Lower lobe of right lung (tissue), 2 donors: ENCODE measurements at places on chromosomes 7 and 10. TPM values are rescaled to one million over a fixed set of nuclear protein-coding genes. Genes with fewer than 3 reads are reported as not detected.
A peak's percentile ranks its signal among the peaks of the same experiment; 100 is the strongest.

SCD gene
- total RNA-seq, result 327 TPM

DKK1 gene
- 2.5 TPM for total RNA-seq

DNA sequence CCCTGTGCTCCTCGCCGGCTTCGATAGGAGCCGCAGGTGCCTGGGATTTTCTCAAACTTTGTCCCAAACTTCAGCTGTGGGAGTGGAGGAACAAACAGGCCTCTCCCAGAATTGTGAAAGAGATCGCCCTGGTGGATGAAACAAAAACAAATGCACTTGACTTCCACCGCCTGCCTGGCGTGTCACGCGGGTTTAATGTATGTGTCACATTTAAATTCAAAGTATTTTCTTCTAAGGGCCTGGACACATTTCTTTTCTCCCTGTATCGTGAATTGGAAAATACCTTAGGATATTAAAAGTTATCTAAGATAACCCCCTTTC, 694 bp upstream of the WASL start:
- peak overlapping the region; percentile 82 for H3K4me3 ChIP-seq
- H3K4me1 ChIP-seq, result peaks cover 39% of the 10 kb centered on the region
- peak; percentile 60 for DNase-seq
- no peaks in the 10 kb centered on the region for H3K27me3 ChIP-seq
- H3K36me3 ChIP-seq, result no peaks in the 10 kb centered on the region

- H3K27ac ChIP-seq, result no peak overlapping the region
- H3K4me3 ChIP-seq, result no peak overlapping the region
- DNase-seq, result no peak
- peaks cover 6% of the 10 kb centered on the region for H3K27me3 ChIP-seq
- no peaks in the 10 kb centered on the region for H3K36me3 ChIP-seq
- no peaks in the 10 kb centered on the region for H3K4me1 ChIP-seq
Measured at GRCh38 chr10:77649333-77650331, 12.0 kb upstream of the KCNMA1 start.

DNA sequence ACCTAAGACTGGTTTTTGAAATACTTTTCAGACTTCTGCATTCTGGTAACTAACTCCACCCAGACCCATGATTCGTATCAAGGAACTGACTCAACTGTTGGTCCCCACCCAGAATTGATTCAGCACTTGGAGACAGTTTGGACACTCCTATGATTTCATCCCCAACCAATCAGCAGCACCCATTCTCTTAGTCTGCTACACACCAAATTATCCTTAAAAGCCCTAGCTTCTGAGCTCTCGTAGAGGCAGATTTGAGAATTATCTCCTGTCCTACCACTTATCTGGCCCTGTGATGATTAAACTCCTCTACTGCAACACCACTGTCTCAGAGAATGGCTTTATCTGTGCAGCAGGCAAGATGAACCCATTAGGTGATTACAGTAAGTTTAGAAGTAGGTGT, 7.7 kb upstream of the GSTO1 start:
- no peaks in the 10 kb centered on the region for H3K36me3 ChIP-seq
- H3K27ac ChIP-seq, result peak overlapping the region; percentile 37
- DNase-seq, result no peak

DNA sequence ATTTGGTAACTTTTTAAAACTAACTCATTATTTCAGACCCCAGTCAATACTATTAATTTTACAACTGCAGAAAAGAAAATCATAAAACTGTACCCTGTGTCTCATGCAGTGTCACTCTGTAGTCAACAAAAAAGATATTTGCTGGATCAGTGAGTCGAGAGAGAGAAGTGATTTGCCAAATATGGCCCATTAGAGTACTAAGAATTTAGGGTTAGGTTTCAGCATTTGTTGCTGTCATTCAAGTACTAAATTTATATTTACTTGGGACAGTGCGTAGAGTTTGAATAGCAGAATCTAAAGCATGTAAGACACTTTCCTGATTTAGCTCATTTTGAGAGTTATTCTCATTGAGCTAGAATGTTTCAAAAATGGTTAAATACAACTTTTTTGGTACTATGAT, 38.9 kb downstream of the CACNA2D1 start:
- no peak overlapping the region for H3K27ac ChIP-seq
- no peaks in the 10 kb centered on the region for H3K4me1 ChIP-seq
- H3K27me3 ChIP-seq, result no peaks in the 10 kb centered on the region
- H3K4me3 ChIP-seq, result no peak overlapping the region
- DNase-seq, result no peak
- H3K36me3 ChIP-seq, result no peaks in the 10 kb centered on the region

DNA sequence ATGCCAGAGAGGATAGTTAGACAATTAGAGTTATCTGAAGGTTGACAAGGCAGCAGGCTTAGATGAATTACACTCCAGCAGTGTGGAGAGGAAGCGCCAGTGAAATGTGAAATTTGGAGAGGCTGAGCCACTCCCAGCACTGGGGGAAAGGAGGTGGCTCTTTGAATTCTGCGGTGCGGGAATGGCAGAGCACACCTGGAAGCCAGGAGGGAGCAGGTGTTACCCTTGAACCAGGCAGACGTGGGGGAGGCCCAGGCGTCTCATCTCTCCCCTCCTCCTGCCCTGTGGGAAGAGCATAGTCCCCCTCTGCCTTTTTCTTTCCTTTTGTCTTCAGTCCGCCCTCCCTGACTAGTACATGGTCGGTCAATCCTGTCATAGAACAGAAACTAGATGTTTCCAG, 203.1 kb downstream of the DPP6 start:
- no peaks in the 10 kb centered on the region for H3K36me3 ChIP-seq
- no peak for DNase-seq
- no peaks in the 10 kb centered on the region for H3K27me3 ChIP-seq
- no peaks in the 10 kb centered on the region for H3K4me1 ChIP-seq
- no peak overlapping the region for H3K4me3 ChIP-seq
- H3K27ac ChIP-seq, result no peak overlapping the region

- no peak overlapping the region for H3K4me3 ChIP-seq
- H3K27me3 ChIP-seq, result no peaks in the 10 kb centered on the region
Measured at GRCh38 chr7:7682861-7683260, 35.5 kb downstream of the RPA3 start.

GRCh38 chr7:99653754-99654153, 26.0 kb downstream of the CYP3A5 start:
- DNase-seq, result no peak
- H3K27ac ChIP-seq, result no peak overlapping the region
- no peaks in the 10 kb centered on the region for H3K27me3 ChIP-seq
- no peak overlapping the region for H3K4me3 ChIP-seq
- H3K36me3 ChIP-seq, result no peaks in the 10 kb centered on the region

- no peaks in the 10 kb centered on the region for H3K27me3 ChIP-seq
- H3K27ac ChIP-seq, result no peak overlapping the region
- DNase-seq, result no peak
- H3K4me1 ChIP-seq, result no peaks in the 10 kb centered on the region
Measured at GRCh38 chr7:28224675-28225074, 44.1 kb upstream of the JAZF1 start.
